ENCODE measurements at places on chromosomes 5 and 9.

GRCh38 chr9:33867747-33868439 is 50.9 kb downstream of the UBE2R2 start:
- no peak for DNase-seq

GRCh38 chr5:154284433-154284832 is 93.9 kb downstream of the GALNT10 start:
- no peak for DNase-seq

- no peak for DNase-seq
Observed at GRCh38 chr9:73170185-73170957, 18.7 kb downstream of the ANXA1 start.

GRCh38 chr5:13783726-13784125 is 160.8 kb downstream of the DNAH5 start:
- DNase-seq, result no peak
